Smooth muscle cell of the umbilical artery (primary cell): ENCODE measurements at places on chromosomes 7 and 10. TPM values are rescaled to one million over a fixed set of nuclear protein-coding genes. Genes with fewer than 3 reads are reported as not detected.

The GIMAP5 gene
- total RNA-seq, result not detected in 2 replicates

The DOCK1 gene
- total RNA-seq, result 69.8 and 102 TPM in 2 replicates

The GPR85 gene
- 2.6 and 4.8 TPM in 2 replicates for total RNA-seq

The HTR5A gene
- total RNA-seq, result not detected in 2 replicates

The PRKAR2B gene
- 4.7 and 6.8 TPM in 2 replicates for total RNA-seq

The CPXM2 gene
- 3.6 and 6.8 TPM in 2 replicates for total RNA-seq

The MYH16 gene
- under 0.01 and 0.32 TPM in 2 replicates for total RNA-seq

The OR2A25 gene
- not detected in 2 replicates for total RNA-seq

The RPEL1 gene
- 0.09 TPM in 1 of 2 replicates, not detected in the other for total RNA-seq

The HOGA1 gene
- total RNA-seq, result under 0.01 and 0.32 TPM in 2 replicates

The ERLIN1 gene
- total RNA-seq, result 41.6 and 74.6 TPM in 2 replicates

The GAD2 gene
- not detected in 2 replicates for total RNA-seq

The SUN3 gene
- not detected in 2 replicates for total RNA-seq

The OPN1SW gene
- not detected in 2 replicates for total RNA-seq

The MYO3A gene
- not detected in 2 replicates for total RNA-seq

The CHRM2 gene
- total RNA-seq, result 0.14 and 6.2 TPM in 2 replicates

The HYAL4 gene
- total RNA-seq, result not detected in 2 replicates

The CLCN1 gene
- not detected in 2 replicates for total RNA-seq

The GRID2IP gene
- not detected in 2 replicates for total RNA-seq
